ENCODE measurements at places on chromosomes 1 and 21.

DNA sequence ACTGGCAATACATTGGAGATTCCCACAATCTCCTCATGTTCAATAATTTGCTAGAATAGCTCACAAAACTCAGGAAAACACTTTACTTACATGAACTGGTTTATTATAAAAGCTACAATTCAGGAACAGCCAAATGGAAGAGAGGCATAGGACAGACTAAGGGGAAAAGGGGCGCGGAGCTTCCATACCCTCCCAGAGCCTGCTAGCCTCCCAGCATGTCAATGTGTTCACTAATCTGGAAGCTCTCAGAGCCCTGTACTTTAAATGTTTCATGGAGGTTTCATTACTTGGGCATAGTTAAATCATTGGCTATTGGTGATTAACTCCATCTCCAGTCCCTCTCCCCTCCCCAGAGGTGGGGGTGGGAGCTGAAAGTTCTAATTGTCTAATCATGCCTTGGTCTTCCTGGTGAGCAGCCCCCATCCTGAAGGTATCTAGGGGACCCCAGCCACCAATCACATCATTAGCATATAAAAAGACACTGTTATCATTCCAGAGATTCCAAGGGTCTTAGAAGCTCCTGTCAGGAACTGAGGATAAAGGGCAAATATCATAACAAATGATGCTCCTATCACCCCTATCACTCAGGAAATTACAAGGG lies 10.9 kb upstream of the DMRTB1 start:
- no peak for DNase-seq

DNA sequence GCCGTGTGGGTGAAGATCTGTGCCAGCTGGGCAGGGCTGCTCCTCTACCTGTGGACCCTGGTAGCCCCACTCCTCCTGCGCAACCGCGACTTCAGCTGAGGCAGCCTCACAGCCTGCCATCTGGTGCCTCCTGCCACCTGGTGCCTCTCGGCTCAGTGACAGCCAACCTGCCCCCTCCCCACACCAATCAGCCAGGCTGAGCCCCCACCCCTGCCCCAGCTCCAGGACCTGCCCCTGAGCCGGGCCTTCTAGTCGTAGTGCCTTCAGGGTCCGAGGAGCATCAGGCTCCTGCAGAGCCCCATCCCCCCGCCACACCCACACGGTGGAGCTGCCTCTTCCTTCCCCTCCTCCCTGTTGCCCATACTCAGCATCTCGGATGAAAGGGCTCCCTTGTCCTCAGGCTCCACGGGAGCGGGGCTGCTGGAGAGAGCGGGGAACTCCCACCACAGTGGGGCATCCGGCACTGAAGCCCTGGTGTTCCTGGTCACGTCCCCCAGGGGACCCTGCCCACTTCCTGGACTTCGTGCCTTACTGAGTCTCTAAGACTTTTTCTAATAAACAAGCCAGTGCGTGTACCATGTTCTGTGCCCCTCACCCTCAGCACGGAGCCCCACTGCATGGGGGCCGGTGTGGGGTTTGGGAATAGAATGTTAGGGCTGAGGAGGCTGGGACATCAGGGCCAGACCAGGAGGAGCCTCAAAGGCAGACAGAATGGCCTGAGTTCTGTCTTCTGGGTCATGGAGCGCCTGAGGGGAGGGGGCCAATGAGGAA lies 21.3 kb downstream of the SERINC2 start:
- no peak for DNase-seq

DNA sequence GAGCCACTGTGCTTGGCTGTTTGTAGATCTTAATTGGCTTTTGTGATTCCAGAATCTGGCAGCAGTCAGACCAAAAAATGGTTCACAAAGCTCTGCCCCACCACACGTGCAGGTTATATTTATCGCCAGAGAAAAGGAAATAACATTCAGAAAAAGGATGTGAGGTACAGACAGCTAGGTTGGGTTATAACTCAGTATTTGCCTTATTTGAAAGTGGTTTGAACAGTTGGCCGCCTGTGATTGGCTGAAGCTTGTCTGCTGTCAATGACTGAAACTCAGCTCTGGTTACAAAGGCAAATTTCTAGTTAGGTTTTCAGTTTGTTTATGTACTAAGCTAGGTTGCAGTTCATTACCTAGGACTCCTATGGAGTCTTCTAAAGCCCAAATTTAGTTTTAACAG lies 9.6 kb downstream of the SH3BGR start:
- DNase-seq: no peak

- DNase-seq: no peak
Measured at GRCh38 chr1:16115468-16115983, 40.3 kb downstream of the EPHA2 start.

All from astrocyte of the cerebellum (primary cell).